ENCODE measurements at places on chromosomes 7 and 10. TPM values are rescaled to one million over a fixed set of nuclear protein-coding genes. Genes with fewer than 3 reads are reported as not detected.

The ASB13 gene
- 15.3 TPM for total RNA-seq

GRCh38 chr7:121195874-121196273 is 132.9 kb upstream of the WNT16 start:
- no peak for ATAC-seq

The RNF133 gene
- total RNA-seq, result 0.24 TPM

DNA sequence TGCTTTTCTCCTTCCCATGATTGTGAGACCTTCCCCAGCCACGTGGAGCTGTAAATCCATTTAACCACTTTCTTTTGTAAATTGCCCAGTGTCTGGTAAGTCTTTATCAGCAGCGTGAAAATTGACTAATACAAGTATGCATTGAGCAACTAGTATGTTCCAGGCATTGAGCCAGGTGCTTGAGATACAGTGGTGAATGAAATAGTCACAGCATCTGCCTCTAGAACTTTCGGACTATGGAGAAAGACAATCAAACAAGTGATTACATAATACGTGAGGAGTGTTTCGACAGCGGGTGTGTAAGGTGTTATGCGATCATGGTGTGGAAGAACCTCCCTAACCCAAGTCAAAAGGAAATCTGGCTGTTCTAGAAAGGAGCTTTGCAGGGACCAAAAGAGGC is 21.6 kb upstream of the NUP205 start:
- peak; percentile 98 for ATAC-seq

GRCh38 chr10:126104767-126105166 is 208.4 kb downstream of the FANK1 start:
- no peak for ATAC-seq

- no peak for ATAC-seq
Measured at GRCh38 chr10:80196950-80197315, 8.4 kb downstream of the ANXA11 start.

GRCh38 chr7:82335927-82336326 is 107.7 kb downstream of the CACNA2D1 start:
- ATAC-seq, result peak; percentile 17

DNA sequence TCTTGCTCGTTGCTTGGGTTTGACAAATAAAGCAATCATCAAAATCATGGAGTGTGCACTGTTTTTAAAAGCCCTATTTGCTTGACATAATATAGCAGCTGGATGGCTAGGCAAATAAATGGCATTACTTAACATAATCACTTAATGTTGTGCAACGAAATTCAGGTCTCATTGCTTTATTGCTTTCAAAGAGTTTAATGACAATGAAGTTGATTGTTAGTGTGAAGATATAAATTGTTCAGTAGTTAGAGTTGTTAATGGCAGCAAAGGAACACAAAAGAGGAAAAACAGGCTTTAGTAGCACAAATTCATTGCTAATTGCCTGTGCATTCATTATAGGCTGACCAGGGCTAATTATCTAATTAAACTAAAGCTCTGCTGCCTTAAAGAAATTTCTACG is 7.6 kb upstream of the ADO start:
- ATAC-seq, result no peak

GRCh38 chr7:137985897-137986251 is 16.0 kb downstream of the CREB3L2 start:
- ATAC-seq, result no peak

- ATAC-seq, result no peak
Measured at GRCh38 chr7:46034056-46034768, 113.1 kb upstream of the IGFBP3 start.
